ENCODE measurements at places on chromosomes 11 and 22.

DNA sequence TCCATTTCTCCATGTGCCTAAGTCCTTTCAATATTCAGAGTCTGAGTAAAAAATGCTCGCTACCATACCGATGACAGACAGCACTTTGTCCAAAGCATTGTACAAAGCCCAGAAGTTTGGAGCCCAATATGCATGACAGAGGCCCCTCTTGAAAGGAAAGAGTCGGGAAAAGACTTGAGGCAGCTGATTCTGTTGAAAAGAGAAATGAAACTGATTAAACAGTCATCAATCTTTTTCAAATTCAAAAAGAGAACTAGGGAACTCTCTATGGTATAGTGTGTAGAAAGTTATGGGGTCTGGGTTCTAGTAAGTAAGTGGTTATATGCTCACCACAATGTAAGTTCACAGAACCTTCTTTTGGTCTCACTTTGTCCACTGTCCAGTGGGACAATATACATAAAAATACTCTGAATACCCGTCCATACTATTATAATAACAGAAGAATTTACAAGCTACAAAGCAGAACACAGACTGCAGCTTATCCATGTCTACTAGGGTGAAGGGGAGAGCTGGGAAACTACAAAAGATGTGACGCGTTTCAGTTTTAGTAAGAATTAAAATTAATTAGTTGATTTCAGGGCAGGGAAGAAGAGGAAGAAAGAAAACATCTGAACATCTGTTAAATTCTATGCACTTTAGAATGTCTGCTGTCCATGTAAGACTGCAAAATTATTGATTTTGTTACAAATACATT is 26.7 kb downstream of the ALG8 start:
- H3K27ac ChIP-seq, result no peak overlapping the region
- DNase-seq, result no peak
- peaks cover 8% of the 10 kb centered on the region for H3K4me1 ChIP-seq
- H3K36me3 ChIP-seq, result peaks cover 23% of the 10 kb centered on the region
- no peaks in the 10 kb centered on the region for H3K27me3 ChIP-seq

DNA sequence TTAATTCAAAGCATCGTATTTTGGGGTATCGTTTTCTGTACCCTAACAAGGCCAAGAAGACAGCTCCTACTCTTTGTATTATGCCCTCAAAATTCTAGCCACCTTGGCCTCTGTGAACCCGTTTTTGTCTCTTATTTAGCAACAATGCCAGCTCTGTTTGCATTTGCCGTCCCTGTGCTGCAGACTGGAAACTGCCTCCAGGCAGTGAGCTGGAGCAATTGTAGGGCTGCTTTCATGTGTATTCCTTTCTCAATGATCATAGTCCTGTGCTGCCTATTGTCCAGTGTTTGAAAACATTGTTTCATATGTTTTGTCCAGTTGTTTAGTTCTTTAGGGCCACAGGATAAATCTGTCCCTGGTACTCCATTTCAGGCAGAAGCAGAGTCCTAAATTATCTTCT is 19.9 kb upstream of the BACE1-AS start:
- H3K27me3 ChIP-seq, result no peaks in the 10 kb centered on the region
- H3K36me3 ChIP-seq, result peaks cover 41% of the 10 kb centered on the region
- H3K4me1 ChIP-seq, result peaks cover 14% of the 10 kb centered on the region

- H3K36me3 ChIP-seq, result peaks cover 52% of the 10 kb centered on the region
- no peak overlapping the region for H3K27ac ChIP-seq
Observed at GRCh38 chr11:34754171-34754823, 133.4 kb downstream of the EHF start.

- H3K4me3 ChIP-seq, result no peak overlapping the region
- peaks cover 20% of the 10 kb centered on the region for H3K4me1 ChIP-seq
- no peak for DNase-seq
Observed at GRCh38 chr11:107957109-107957588, 28.9 kb downstream of the RAB39A start.

DNA sequence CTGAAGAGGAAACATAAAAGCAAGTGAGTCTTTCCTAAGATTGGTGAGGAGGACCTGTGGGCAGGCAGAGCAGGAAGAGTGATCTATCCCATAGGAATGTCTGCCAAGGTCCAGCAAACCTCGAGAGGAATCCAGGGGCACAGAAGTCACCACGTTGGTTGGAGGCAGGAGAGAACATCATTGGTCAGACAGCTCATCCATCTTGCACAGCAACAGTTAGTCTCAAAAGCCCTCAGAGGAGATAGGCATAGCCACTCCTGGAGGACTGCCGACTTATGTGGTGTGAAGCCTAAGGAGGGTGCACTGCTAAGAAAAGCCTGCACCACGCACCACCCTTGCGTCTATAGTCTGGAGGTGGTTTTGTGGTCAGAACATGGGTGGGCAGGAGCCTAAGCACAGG is 109.1 kb downstream of the RASSF10 start:
- no peak overlapping the region for H3K27ac ChIP-seq
- no peak for DNase-seq
- H3K36me3 ChIP-seq, result peaks cover 1% of the 10 kb centered on the region

DNA sequence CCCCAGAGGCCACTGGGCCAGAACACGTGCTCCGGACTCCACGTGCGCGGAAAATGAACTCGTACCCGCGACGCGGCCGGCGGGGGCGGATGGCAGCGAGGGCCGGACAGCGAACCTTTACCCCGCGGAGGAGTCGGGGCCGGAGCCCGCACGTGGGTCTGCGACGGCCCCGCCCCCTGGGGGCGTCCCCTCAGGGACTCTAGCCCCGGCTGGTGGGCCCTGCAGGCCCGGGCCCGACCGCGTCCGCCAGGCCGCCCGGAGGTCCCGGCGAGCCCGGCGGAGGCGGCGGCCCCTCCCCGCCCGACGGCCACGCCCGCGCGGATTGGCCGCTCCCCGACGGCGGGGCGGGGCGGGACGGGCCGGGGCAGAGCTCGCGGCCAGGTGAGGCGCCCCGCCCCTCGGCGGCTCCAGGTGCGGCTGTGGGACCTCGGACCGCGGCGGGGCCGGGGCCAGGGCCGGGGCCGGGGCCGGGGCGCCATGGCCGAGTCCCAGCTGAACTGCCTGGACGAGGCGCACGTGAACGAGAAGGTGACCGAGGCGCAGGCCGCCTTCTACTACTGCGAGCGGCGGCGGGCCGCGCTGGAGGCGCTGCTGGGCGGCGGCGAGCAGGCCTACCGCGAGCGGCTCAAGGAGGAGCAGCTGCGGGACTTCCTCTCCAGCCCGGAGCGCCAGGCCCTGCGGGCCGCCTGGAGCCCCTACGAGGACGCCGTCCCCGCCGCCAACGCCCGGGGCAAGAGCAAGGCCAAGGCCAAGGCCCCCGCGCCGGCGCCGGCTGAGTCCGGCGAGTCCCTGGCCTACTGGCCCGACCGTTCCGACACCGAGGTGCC is at the start of gene FAM83F:
Gene FAM83F (plus strand): TSS at position 389 of the 827 bp plus-strand sequence. CDS start 89 bp downstream, at position 478.
- no peaks in the 10 kb centered on the region for H3K36me3 ChIP-seq
- H3K27me3 ChIP-seq, result peaks cover 52% of the 10 kb centered on the region
- no peak within 1 kb of the TSS for H3K27ac ChIP-seq
- H3K4me3 ChIP-seq, result peak within 1 kb of the TSS; percentile 48

DNA sequence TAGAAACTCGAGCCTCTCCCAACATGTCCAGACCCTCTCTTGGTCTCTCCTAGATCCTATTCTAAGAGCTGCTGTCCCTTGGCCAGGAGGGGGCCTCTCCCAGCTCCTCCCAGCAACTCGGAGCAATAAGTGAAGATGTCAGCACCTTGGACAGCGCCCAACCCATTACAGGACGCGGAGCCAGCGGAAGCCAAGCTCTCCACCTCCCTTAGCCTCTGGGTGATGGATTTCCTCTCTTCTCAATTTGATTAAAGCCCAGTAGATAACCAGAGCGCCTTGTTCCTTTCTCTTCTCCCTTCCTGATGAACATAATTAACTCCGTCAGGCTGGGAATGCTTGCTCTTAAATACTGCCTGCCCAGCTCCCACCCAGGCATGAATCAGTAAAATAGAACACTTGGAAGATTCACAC is 26.2 kb upstream of the TPBGL start:
- peaks cover 43% of the 10 kb centered on the region for H3K27me3 ChIP-seq
- H3K4me3 ChIP-seq, result no peak overlapping the region
- no peaks in the 10 kb centered on the region for H3K4me1 ChIP-seq

- no peak overlapping the region for H3K4me3 ChIP-seq
- no peaks in the 10 kb centered on the region for H3K36me3 ChIP-seq
- peaks cover 7% of the 10 kb centered on the region for H3K27me3 ChIP-seq
- DNase-seq, result no peak
Observed at GRCh38 chr11:59957094-59957493, 6.7 kb upstream of the OOSP4A start.

DNA sequence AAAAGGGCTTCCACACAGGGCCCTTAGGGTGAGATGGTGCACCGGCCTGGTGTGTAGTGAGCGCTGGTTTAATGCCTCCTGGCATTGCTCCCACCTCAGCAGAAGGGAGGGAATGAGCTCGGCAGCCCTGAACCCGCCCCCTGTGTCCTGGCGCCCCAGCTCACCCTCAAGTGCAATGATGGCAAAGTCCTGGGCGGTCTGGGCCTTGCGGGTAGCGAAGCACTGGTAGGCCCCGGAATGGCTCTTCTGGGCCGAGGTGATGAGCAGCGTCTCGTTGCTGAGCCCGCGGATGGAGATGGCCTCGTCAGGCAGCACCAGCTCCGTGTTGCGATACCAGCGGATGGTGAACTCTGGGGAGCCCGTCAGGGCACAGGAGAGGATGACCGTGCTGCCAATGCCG is 193.3 kb downstream of the CEP164 start:
- H3K4me3 ChIP-seq, result no peak overlapping the region
- peaks cover 4% of the 10 kb centered on the region for H3K4me1 ChIP-seq
- H3K27ac ChIP-seq, result no peak overlapping the region
- H3K36me3 ChIP-seq, result no peaks in the 10 kb centered on the region

DNA sequence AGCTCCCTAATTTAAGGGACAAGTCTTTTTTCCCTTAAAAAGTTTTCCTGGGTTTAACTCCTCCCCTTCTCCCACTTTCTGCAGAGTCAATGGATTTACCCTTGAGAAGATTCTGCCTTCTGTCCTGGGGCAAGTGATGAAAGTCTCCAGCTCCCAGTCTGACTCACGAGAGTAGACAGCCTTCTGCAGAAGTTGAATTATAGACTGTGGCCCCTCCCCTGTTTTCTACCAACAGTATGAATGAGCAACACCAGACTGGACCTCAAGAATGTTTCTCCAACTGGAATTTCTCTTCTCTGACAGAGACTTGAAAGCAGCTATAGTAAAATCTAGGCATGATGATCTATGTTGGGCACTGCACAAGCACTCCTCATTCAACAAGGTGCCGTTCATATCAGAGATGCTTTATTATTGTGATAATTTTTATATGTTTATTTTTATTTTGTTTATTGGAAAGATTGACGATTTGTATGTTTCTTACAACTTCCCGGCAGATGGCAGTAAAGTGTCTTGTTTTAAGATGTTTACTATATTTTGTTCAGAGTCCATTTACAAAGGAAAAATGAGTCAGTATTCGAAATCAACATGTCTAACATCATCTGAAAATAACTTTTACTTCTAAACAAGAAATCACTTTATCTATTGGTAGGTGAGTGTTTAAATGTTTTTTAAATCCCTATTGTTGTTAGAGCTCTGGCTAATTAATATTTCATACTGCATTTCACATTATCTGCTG is 56.6 kb downstream of the LMO2 start:
- H3K27me3 ChIP-seq, result peaks cover 36% of the 10 kb centered on the region
- H3K4me3 ChIP-seq, result no peak overlapping the region
- no peaks in the 10 kb centered on the region for H3K36me3 ChIP-seq
- H3K4me1 ChIP-seq, result peaks cover 4% of the 10 kb centered on the region
- no peak overlapping the region for H3K27ac ChIP-seq
- no peak for DNase-seq

GRCh38 chr11:15972838-15973237 is 383.5 kb downstream of the SOX6 start:
- H3K4me1 ChIP-seq, result peaks cover 25% of the 10 kb centered on the region
- no peak overlapping the region for H3K4me3 ChIP-seq
- H3K36me3 ChIP-seq, result no peaks in the 10 kb centered on the region
- no peak for DNase-seq
- no peak overlapping the region for H3K27ac ChIP-seq
- H3K27me3 ChIP-seq, result no peaks in the 10 kb centered on the region

DNA sequence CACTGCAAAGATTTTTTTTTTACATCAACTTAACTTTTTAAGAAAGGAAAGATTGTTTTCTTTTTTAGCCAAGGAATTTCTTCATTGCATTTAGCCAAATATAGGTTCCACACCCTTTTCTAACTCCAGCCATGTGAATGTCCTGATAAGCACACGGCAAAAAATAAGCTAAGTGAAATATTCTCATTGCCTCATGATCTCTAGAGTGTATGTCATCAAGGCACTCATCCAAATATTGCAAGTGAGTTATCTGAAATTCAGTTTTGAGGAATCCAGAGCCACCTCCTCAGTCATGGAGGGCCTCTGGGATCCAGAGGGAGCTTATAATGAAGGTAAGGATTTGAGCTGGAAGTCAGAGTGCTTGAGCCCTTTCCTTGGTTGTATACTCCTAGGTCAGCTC is 80.0 kb downstream of the BLID start:
- no peak overlapping the region for H3K4me3 ChIP-seq
- peaks cover 26% of the 10 kb centered on the region for H3K4me1 ChIP-seq
- H3K27me3 ChIP-seq, result no peaks in the 10 kb centered on the region
- H3K36me3 ChIP-seq, result no peaks in the 10 kb centered on the region
- peak overlapping the region; percentile 32 for H3K27ac ChIP-seq
- no peak for DNase-seq

- DNase-seq, result no peak
- no peaks in the 10 kb centered on the region for H3K36me3 ChIP-seq
- peak overlapping the region; percentile 97 for H3K27ac ChIP-seq
- H3K27me3 ChIP-seq, result no peaks in the 10 kb centered on the region
- peak overlapping the region; percentile 0 for H3K4me3 ChIP-seq
Observed at GRCh38 chr11:10900681-10901415, 43.0 kb upstream of the ZBED5 start.

GRCh38 chr11:213111-213510 is 5.6 kb downstream of the RIC8A start:
- H3K4me3 ChIP-seq, result no peak overlapping the region
- no peak overlapping the region for H3K27ac ChIP-seq
- peaks cover 13% of the 10 kb centered on the region for H3K4me1 ChIP-seq
- H3K36me3 ChIP-seq, result peaks cover 20% of the 10 kb centered on the region
- no peaks in the 10 kb centered on the region for H3K27me3 ChIP-seq
- DNase-seq, result no peak

DNA sequence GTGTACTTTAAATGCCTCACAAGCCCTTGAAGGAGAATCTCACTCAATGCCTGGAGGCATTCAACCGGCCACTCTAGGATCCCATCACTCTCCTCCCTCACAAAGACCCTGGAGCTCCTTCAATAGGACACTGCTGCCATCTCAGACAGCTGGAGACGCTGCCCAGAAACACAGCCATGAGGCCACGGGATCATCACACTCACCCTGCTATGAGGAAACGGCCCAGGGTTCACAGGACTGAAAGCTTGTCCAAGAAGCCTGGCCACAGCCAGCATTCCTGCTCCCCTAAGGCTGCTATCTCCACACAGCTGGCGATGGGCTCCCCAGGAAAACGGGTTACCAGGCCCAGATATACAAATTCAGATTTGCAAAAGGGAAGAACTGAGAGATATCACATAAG is 13.2 kb downstream of the CARS1 start:
- no peak overlapping the region for H3K4me3 ChIP-seq
- H3K36me3 ChIP-seq, result peaks cover 10% of the 10 kb centered on the region
- no peaks in the 10 kb centered on the region for H3K4me1 ChIP-seq
- no peaks in the 10 kb centered on the region for H3K27me3 ChIP-seq
- no peak overlapping the region for H3K27ac ChIP-seq

GRCh38 chr22:38027487-38027886 is 29.7 kb upstream of the PICK1 start:
- DNase-seq, result no peak
- H3K27ac ChIP-seq, result no peak overlapping the region
- peaks cover 3% of the 10 kb centered on the region for H3K27me3 ChIP-seq
